ENCODE measurements at places on chromosomes 13 and 19.

DNA sequence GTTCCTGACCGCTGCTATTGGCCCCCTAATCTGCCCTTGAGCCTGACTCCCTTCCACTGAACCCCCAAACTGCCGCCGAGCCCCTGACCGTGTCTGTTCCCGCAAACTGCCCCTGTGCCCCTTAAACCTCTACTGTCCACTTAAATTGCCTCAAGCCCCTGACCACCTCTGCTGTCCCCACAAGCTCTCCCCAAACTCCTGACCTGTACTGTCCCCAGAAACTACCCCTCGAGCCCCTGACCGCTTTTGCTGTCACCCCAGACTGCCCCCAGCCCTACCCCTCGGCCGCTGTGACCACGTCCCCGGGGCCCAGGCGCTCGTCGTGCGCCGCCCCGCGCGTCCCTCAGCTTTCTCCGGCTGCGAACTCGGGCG, 382 bp downstream of the ZNF77 start:
- no peak for DNase-seq

DNA sequence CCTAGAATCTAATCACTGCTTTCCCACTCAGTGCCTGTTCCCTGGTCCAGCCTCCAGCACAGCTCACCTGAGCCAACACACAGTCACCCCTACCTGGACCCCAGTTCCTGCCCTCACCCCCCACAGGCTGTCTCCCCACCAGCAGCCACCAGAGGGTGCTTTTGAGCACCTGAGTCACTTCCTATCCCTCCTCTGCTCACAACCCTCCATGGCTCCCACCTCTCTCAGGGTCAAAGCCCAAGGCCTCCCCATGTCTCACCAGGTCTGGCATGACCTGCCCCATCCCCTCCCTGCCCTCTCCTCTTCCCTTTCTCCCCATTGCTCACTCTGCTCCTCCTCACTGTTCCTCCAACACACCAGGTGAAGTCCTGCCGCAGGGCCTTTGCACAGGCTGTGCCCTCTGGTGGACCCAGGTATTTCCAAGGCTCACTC, 7.1 kb upstream of the DPP9 start:
- no peak for DNase-seq

- no peak for DNase-seq
These were observed 14.8 kb downstream of the ZNF701 start for GRCh38 chr19:52584736-52585440.

DNA sequence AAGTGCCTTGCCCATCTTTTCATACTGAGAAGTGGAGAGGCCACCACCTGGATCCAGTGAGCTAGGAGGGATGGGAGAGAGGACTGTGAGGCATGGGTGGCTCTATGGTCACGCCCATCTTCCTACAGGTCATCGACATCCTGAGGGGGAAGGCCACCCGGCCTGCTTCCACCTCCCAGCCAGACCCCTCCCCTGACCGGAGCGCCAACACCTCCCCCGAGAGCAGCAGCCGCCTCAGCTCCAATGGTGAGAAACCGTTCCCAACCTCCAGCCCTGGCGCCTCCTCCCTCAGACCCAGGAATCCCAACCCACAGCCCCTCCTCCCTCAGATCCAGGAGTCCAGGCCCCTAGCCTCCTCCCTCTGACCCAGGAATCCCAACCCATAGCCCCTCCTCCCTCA, 10.1 kb downstream of the BCL3 start:
- no peak for DNase-seq

- DNase-seq = no peak
These were observed 3.0 kb upstream of the C19orf81 start for GRCh38 chr19:50646074-50646807.

- no peak for DNase-seq
These were observed 45.5 kb downstream of the SAE1 start for GRCh38 chr19:47176071-47176626.

- no peak for DNase-seq
These were observed 29.2 kb upstream of the RGCC start for GRCh38 chr13:41428155-41428554.

DNA sequence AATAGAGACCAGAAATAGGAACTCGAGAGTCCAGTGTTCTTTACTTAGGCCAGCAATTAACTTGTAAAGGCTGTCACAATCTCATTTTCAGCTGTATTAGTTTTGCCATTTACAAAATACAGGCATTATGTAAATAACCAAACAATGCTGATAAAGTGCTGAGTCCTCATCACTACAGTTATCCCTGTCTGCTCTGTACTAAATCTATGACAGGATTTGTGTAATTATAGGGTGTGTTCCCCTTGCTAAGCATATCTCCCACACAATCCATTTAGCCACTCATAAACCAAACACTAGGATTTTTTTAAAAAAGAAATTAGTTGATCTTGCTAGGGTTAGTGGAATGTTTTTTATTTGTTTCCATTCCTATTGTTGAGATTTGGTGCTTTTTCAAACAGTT, 23.2 kb downstream of the PDX1 start:
- no peak for DNase-seq

GRCh38 chr19:1651568-1652291, 685 bp downstream of the TCF3 start:
- no peak for DNase-seq

DNA sequence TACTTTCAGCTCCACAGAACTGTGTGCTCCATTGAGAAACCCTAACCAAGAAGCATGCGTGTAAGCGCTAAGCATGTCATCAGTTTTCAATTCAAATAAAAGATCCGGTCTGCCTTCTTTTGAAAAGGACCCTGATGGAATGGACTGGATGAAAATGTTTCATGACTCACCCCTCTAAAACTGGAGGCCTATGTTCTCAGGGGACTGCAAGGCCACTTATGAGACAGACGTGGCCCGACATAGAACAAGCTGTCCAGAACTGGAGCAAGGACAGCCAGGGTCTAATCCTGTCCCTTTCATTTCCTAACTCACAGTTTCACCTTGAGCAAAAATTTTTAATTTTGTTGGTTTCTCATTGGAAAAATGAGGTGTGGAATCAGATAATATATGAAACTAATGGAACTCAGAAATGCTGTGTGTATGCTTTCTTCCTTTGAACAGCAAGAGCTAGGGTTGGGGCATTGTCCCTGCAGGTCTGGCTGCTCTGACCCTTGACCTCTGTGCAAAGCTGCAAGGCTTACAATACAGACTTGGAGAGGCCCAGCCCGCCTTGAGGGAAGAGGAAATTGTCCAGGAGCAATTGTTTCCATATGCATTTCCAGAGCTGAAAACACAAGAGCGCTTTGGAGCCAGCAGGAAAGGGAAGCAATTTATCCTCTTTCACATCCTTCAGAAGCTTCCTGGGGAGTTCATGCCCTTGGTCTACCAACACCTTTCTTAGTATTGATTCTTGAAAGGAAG, 553.4 kb upstream of the KLF12 start:
- DNase-seq = no peak

DNA sequence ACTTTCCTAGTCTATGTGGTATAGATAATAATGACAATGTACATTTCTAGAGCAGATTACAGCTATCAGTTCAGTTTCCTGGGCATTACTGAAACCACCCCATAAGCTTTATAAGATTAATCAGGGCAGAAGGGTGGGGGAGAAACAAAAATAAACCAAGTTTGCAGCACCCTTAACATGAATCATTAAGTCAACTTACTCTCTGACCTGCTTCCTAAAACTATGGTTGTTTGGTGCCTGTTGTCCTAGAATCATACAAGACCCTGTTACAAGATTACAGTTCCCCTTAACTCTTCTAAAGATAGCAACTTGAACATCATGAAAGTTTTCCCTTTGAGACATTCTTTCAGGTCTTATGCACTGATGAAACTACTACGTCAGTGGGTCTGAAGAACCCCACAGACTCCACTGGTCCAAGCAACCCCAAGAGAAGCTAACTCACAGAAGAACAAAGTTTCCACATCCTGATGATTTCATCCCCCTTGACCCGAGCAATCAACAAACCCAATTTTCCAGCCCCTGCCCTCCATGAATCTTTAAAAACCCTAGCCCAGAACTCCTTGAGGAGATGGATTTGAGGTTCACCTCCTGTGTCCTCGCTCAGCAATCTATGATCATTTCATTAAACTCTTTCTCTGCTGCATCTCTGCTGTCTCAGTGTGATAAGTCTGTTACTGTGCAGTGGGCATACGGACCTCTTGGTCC, 336.5 kb downstream of the FOXO1 start:
- no peak for DNase-seq

DNA sequence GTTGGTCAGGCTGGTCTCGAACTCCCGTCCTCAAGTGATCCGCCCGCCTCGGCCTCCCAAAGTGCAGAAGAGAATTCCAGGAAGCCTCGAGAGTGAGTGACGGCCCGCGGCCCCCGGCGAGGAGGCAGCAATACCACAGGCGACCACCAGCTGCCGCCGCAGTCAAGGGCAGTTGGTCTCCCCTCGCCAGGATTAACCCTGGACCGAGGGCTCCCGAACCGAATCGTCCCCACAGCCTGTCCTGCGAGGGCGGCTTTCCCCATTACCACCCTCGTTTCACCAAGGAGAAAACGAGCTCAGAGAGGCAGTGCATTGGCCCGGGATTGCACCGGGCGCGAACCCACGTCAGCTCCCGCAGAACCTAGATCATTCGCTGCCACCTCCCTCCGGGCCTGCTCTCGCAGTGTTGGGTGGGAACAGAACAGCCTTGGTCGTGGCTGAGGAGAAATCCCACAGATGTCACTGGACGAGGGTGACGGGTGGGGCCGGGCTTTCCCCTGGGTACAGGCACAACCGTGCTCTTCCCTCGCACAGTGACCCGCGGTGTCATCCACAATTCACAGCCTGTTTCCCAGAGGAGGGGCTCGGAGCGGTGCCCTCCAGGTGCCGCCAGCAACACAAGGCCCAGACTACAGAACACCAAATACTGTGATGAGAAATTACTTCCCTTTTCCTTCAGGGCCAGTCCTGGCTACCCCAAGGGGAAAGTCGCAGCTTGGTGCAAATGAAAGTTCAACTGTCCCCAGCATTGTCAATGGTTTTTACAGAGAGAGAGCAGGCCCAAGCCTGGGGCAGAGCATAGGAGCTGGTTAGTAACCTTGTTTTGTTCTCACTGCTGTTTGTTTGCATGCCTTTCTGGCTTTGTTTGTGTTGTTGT, 24.8 kb downstream of the C2CD4C start:
- no peak for DNase-seq

DNA sequence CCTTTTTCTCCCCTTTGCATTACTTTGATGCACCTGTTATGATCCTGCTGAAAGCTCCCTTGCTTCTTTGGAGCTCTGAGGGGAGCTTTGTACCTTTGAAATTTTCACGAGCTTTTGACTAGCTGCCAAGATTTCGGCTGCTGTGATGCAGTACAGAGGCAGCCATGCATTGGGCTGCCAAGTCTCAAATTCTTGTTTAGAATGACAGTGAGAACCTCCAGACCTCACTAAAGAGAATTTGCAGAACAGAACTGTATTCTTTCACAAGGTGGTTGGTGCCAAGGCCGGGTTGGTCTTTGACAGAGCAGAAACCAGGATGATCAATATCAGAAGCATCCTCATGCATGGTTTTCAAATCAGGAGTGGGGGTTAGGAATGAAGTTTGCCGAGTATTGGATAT, 414.8 kb downstream of the GPC5 start:
- no peak for DNase-seq

- peak; percentile 51 for DNase-seq
These were observed 16.2 kb upstream of the PRODH2 start for GRCh38 chr19:35828692-35829301.

GRCh38 chr13:42553098-42554046, 20.6 kb upstream of the TNFSF11 start:
- DNase-seq = no peak

- no peak for DNase-seq
These were observed 110.6 kb downstream of the DNAJC3 start for GRCh38 chr13:95787356-95788099.

- no peak for DNase-seq
These were observed 526.9 kb downstream of the MYO16 start for GRCh38 chr13:109156181-109156935.

GRCh38 chr13:105764486-105764885, 771.0 kb downstream of the EFNB2 start:
- no peak for DNase-seq

DNA sequence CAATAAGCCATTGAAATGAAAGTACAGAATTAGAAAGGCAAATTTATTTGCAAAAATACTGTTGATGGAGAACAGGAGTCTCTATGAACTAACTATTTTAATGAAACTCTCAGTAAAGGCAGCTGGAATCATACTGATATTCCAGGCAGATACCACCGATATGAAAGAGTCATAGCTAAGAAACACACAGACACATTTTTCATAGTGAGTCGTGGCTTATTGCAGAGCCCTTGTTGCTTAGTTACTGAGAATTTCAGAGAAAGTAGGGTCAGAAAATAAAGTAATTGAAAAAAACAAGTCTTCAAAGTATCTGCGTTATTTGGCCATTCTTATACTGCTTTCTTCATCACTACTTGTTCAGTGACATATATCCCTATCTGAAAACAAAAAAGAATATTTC, 1890.9 kb downstream of the PCDH9 start:
- no peak for DNase-seq

DNA sequence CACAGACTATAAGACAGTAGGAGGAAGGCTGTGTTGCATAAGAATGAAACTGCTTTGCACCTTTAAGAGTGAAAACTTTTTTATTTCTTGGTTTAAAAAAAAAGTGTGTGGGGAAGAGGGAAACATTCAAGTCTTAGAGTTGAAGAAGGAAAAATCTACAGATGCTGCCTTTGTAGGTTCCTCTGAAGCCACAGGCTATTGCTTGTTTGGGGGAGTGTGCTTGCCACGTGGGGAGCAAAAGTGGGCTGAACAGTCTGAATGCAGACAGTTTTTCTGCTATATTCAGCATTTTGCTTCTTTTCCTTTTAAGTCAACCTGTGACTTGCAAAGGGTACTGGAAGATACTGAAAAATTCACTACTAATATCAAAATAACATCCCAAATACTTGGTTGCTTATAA, 36.9 kb downstream of the EFNB2 start:
- DNase-seq = no peak

- DNase-seq = no peak
These were observed 67.4 kb downstream of the MCF2L start for GRCh38 chr13:113036401-113036800.

DNA sequence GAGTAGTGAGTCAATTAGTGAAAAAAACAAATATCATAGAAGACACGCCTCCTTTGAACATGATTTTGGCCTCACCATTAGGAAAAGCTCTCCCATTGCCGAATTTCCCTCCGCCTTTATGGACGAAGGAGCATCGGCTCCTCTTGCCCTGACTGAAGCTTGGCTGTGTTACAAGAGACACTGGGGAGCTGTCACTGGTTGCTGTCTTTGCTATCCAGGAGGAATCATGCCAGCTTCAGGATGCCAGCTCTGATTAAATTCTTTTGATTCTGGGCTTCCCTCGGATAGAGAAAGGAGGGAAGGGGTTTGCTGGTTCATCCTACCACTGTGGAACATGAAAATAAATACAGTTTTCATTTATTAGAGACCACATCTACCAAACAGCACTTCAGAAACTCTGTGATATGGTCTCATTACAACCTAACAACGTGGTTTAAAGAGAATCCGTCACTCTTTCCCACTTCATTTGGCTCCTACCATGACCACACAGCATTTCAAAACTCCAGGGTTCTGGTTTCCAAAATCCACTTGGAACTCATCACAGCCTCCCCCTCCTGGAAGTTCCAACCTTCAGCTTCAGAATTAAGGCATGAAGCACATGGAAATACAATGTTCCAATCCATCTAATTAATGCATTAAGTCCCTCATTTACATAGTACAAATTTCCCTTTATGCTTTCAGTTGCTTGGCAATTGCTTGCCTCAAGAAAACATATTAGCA, 446.0 kb downstream of the EFNB2 start:
- no peak for DNase-seq
